Stimulated activated CD8-positive, alpha-beta memory T cell treated with anti-CD3 and anti-CD28 coated beads, Interleukin-7, amount 100 ng/mL, for 4 hours (primary cell): ENCODE measurements at places on chromosomes 2 and 18.

DNA sequence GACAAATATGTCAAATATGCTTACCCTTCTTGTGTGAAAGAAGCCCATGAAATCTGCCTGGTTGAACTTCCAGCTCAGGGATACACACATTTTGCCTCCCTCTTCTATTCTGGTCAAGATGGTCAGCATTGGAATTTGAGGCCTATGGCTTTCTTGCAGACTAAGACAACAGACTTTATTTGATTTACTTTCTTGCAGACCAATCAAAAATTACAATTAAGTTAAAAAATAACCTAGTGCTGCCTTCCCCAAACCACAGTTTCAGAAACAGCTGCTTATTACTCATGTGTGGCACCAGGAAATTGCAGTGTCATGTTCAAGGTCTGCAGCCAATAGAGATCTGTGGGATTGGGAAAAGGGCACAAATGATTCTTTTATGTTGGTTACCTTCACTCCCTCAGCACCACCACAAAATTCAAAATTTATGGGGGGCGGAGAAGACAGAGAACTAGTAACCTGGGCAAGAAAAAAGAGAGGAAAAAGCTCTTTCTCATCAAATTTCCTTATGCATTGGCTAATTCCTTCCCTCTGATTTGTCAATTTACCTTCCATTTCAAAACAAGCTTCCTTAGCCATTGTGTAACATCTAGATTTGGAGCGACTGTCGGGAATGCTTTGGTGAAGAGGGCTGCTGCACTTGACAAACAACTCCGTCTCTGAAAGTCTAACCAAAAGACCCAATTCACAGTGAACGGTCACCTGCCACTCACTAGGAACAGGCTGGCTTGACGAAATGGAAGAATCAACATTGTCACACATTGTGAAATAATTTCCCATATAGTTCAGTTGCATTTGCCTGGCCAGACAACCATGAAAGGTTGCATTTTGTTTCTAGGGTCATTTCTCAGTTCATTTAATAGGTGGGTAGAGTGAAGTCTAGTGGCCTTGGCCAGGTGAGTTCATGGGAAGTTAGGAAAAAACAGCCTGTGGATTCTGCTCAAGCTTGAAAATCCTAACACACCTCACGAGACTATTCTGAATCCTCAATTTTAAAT lies 100.4 kb upstream of the FZD5 start:
- DNase-seq = no peak

DNA sequence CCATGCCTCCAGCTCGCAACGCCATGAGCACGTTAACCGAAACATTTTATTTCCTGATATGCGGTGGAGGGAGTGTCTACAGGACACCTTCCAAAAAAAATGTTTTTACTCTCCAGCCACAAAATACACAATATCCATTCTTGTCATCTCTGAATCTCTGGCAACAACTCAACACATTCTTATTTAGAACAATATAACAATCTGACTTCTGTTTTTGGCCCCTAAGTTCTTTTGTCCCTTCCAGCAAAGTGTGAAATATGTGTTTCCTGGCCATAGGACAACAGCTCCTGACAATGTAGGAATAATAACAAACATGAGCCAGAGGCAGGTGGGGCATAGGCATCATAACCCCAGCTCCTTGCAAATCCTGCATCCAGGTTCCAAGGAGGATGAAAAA lies 163.0 kb downstream of the DDX1 start:
- DNase-seq = no peak

GRCh38 chr2:204625135-204625534 lies 79.9 kb downstream of the PARD3B start:
- DNase-seq = no peak

DNA sequence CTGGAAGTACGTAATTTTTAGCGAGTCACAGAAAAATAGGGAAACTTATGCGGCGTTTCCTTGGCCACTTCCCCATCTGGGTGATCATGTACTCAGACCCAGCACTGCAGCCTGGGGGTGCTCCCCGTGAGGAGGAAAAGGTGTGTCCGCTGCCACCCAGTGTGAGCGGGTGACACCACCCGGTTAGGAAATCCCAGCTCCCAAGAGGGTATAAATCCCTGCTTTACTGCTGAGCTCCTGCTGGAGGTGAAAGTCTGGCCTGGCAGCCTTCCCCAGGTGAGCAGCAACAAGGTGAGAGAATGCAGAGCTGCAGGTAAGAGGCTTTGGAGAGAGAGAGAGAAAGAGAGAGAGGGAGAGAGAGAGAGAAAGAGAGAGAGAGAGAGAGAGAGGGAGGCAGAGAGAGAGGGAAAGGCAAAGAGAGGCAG lies at the start of gene IL1R2:
Gene IL1R2 (plus strand): TSS at position 240 of the 425 bp plus-strand sequence. CDS start 16,616 bp downstream, outside the sequence.
- no peak for DNase-seq

DNA sequence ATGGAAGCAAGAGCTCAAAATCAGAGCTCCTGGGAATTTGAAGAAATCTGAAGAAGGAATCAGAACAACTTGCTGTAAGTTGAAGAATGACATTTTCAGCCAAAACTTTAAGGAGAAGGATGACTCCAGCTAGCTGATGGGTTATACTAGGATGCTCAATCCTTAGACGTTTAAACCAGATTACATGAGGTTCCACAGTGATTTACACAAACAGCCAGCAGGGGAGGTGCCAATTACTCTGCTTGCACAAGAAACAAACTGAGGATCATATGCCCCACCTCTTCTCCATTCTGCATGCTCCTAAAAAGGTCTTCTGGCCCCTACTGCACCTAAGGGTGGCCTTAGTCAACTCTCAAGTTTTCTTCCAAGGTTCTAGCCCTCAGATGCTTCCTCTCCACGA lies 47.9 kb upstream of the PCBP1 start:
- DNase-seq = no peak

DNA sequence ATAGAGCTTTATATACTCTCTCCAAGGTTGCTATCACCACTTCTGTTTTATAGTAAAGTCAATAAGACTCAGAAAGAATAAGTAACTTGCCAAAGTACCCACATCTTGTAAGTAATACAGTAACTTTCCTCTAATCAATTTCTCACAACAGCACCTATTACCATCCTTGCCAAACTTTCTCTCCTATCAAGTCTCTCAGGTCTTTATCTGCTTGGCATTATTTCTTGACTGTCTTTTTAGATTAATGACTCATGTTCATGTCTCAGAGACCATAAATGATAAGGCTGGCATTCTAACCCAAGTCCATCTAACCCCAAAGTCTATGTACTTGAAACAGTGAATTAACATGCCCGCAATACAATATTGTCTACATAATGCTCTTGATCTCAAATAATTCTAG lies 618.0 kb upstream of the ZEB2 start:
- DNase-seq = no peak

GRCh38 chr2:12110074-12110473 lies 363.6 kb downstream of the LPIN1 start:
- no peak for DNase-seq

- DNase-seq = no peak
Measured at GRCh38 chr2:54995553-54995952, 54.7 kb downstream of the RTN4 start.

GRCh38 chr2:120945832-120946499 lies 210.3 kb downstream of the GLI2 start:
- DNase-seq = no peak

DNA sequence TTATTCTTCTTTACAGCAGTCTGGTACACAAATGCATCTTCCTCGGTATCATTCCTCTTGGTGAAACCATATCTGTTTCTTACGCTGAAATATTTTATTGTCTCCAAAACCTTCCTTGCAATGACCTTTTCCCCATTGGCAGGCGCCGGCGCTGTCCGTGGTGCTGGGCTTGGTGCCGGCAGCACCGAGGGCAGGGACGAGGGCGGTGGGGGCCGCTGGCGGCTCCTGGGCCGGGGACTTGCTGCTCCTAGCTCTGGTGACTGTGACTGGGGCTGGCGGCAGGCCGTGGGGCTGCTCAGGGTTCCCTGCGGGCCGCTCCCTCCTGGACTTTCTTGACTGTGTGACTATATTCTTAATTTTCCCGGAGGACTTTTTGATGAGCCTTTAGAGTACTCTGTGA lies 72.5 kb downstream of the GPR39 start:
- no peak for DNase-seq

GRCh38 chr2:163453920-163454319 lies 281.9 kb downstream of the FIGN start:
- no peak for DNase-seq

DNA sequence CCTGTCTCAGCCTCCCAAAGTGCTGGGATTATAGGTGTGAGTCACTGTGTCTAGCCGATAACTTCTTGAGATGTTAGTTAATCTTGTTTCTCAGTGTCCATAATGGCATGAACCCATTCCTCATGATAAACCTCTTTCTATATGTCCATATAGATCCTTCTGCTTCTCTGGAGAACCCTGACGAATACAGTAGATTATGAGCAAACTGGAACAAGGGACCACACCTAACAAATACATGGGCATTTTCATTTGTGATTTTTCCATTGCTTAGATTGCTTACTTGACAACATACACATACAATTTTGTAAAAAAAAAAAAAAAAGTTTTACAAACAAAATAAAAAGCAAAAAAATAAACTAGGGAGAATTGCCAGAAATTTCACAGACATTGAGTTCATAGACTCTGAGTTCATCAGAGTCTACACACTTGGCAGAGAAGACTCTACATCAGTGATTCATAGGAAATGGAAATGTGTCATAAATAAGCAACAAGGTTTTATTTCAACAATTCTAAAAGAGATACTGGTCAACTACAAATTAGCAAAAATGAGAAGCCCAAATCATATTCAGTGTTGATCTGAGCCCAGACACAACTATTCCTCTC lies 96.7 kb downstream of the GALR1 start:
- no peak for DNase-seq

GRCh38 chr2:42342795-42343241 lies 18.2 kb downstream of the COX7A2L start:
- DNase-seq = no peak

GRCh38 chr2:1162768-1163584 lies 212.3 kb downstream of the SNTG2 start:
- no peak for DNase-seq

DNA sequence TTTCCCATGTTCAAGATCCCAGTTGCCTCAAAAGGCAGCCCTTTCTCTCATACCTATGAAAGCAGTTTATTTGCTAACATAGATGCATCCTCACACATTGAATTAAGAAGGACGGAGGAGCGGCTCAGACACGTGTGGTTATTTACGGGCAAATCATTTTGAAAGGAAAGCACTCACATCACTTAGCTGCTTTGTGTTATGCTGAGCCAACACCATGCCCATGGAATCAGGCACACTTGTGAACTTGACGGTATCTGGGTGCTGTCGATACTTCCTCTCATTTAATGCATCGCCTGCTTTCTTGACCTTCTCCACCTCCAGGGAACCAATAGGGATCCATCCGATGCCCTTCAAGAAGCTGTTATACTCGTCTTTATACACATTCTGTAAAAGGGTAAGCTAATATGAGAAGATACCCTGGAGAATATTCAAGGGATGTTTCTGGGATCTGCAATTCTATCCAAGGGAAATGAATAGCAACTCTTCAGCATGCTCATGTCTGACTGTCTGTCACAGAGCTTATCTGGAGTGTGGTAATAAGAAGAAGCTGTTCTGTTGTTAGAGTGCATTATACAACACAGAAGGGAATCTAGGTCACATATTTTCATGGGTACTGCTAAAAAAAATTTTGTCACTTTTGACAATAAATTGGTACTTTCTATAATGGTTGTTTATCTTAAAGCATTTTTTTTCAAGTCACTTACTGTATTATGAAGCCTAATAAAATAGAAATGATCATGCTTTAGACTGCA lies 63.3 kb downstream of the NEB start:
- no peak for DNase-seq

DNA sequence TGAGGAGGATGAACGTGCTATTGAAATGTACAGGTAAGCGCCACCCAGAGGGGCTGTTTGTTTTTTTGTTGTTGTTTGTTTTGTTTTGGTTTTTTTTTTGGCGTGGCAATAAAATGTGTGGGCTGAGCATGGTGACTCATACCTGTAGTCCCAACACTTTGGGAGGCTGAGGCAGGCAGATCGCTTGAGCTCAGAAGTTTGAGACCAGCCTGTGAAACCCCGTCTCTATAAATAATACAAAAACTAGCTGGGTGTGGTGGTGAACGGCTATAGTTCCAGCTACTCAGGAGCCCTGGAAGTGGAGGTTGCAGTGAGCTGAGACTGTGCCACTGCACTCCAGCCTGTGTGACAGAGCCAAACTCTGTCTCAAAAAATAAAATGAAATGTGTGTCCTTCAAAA lies 6.2 kb downstream of the PDCL3 start:
- DNase-seq = no peak

GRCh38 chr2:136243638-136244535 lies 125.9 kb upstream of the CXCR4 start:
- no peak for DNase-seq

DNA sequence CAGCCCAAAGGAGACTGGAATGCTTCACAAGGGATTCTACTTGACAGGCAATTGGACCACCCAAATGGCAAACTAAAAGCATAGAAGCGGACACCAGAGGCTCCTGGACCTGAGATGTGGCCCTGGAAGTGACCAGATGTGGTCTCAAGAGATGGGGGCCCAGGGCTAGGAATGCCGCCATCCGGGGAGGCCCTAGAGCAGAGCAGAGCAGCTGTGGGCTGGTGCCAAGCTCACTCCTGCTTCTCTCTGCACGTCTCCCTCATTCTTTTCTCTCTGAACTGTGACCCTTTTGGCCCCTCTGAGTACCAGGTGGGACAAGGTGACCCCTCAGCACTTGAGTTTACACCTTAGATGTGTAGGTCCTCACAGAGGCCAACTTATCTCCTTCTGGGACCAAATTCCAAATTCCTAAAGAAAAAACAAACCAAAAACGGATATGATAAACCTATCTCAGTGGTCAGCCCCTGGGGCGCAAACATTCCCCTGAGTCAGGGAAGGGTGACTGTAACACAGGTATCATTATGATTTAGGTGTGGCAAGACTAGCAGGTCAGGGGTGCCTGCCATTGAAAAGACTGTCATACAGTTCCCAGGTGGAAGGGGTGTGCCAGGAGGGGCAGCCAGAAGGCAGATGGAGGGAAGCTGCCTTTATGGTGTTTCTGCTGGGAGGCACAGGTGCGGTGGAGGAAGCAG lies 6.5 kb upstream of the IL1R2 start:
- DNase-seq = no peak

- DNase-seq = no peak
Measured at GRCh38 chr18:29218091-29218490, 1041.2 kb upstream of the CDH2 start.

DNA sequence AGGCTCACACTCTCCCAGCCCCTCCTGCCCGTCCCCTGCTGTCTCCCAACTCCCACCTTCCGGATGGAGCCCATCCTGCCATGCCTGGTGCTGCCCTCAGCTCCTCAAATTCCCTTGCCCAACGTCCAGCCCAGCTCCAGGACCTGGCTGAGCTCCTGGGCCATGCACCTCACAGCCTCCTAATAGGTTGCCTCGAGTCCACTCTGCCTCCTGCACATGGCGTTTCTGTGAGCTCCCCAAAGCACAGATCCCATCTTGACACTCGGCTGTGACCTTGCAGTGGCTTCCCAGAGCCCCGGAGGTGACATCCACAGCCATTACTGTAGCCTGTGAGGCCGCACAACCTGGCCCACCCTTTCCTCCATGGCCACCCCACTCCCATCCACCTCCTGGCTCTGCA lies 191.9 kb upstream of the SALL3 start:
- no peak for DNase-seq

- no peak for DNase-seq
Measured at GRCh38 chr2:211251016-211251415, 694.6 kb downstream of the CPS1 start.

GRCh38 chr2:128563348-128563687 lies 244.7 kb upstream of the HS6ST1 start:
- no peak for DNase-seq
